ENCODE measurements at places on chromosomes 2 and 18. TPM values are rescaled to one million over a fixed set of nuclear protein-coding genes. Genes with fewer than 3 reads are reported as not detected.

DNA sequence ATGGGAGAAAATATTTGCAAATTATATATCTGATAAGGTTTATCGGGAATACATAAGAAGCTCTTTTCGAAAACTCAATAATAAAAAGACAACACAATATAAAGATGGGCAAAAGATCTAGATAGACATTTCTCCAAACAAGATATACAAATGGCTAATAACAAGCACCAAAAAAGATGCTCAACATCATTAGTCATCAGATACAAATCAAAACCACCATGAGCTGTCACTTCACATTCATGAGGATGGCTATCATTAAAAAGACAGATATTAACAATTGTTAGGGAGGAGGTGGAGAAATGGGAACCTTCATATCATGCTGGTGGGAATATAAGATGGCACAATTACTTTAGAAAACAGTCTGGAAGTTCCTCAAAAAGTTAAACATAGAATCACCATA, 48.1 kb downstream of the HS1BP3 start:
- H3K4me1 ChIP-seq: peaks cover 11% of the 10 kb centered on the region
- H3K27me3 ChIP-seq: no peaks in the 10 kb centered on the region
- no peaks in the 10 kb centered on the region for H3K36me3 ChIP-seq
- no peak overlapping the region for H3K4me3 ChIP-seq
- no peak for DNase-seq

DNA sequence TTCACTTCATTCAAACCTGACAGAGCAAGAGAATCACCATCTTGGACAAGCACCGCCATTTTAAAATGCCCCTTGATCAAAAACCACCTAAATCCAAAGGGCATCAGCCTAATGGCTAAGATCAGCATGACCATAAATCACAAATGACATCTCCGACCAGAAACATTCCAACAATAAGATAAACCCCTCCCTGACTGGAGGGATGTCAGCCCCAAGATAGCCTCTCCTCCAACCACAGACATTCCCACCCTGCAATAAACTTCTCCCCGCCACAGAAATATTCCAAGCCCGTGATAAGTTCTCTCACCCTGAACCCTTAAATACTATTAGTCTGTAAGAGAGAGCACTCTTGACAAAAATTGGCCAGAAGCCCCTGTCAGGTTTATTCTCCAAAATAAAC, 21.6 kb upstream of the LYPD1 start:
- no peaks in the 10 kb centered on the region for H3K4me1 ChIP-seq
- no peaks in the 10 kb centered on the region for H3K36me3 ChIP-seq
- peak; percentile 74 for DNase-seq
- H3K4me3 ChIP-seq: no peak overlapping the region
- no peaks in the 10 kb centered on the region for H3K27me3 ChIP-seq

DNA sequence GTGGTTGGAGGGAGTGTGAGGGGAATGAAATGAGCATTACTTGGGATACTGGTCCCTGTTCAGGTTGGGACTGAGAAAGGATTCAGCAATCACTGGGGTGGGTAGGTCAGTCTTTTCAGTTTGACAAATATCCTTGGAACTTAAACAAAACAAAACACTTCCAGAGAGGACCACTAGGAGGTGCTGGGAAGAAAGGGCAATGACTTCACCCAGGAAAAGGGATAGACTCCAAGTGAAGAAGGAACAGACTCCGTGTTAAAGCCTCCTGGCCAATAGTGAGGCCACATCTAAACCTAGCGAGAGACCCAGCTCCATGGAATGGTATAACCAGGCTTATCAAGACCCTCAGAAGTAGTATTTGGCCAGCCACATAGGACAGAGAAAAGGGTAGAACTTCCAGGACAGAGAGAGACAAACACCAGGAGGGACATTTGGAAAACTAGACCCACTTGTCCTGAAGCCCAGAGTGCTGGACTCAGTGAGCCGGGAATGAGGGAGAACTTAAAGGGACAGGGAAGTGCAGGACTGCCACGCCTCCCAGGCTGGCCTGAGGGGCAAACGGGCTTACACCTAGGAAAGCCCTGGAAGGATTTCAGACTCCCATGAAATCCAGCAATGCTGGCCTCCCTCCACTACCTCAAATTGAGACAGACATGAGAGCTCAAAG, 19.6 kb upstream of the KCNG3 start:
- H3K4me3 ChIP-seq: no peak overlapping the region
- DNase-seq: peak; percentile 23
- H3K27me3 ChIP-seq: no peaks in the 10 kb centered on the region
- H3K4me1 ChIP-seq: no peaks in the 10 kb centered on the region
- H3K36me3 ChIP-seq: no peaks in the 10 kb centered on the region
- no peak overlapping the region for H3K27ac ChIP-seq

DNA sequence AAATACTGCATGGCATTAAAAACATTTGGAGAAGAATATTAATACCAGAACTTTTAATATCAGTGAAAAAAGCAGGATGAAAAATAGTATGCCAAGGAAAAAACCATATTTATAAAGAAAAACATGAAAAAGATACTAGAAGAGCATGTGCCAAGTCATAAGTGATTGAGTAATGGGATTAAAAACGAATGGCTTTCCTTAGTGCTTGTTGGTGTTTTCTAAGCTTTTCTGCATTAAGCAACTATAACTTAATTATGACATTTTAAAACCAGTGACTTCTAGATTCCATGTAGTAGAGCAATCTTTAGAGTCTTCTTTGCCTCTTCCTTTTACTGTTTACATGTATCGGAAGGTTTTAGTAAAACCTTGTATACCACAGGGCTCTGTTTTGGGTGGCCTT, 6.6 kb downstream of the MAPRE3 start:
- H3K27me3 ChIP-seq: no peaks in the 10 kb centered on the region
- H3K27ac ChIP-seq: no peak overlapping the region
- no peak for DNase-seq
- no peaks in the 10 kb centered on the region for H3K36me3 ChIP-seq
- H3K4me3 ChIP-seq: no peak overlapping the region

DNA sequence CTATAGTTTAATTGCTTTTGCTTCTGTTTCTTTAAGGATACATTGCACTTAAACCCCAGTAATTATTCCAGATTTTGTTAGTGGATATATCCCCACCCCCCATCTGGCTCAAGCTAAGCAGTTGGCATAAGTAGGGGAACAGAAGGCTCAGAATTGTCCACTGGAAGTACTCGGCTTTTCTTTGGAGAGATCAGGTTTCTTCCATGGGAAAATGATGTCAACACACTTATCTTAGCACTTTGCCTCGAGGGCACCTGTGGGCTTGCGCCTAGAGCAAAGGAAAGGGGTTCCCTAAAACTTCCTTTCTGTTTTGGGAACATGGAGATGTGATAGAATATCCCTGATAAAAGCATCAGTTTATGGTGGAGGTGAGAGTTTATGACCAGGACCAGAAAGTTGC, 130.6 kb downstream of the FMNL2 start:
- no peak overlapping the region for H3K27ac ChIP-seq
- no peaks in the 10 kb centered on the region for H3K36me3 ChIP-seq
- DNase-seq: no peak

DNA sequence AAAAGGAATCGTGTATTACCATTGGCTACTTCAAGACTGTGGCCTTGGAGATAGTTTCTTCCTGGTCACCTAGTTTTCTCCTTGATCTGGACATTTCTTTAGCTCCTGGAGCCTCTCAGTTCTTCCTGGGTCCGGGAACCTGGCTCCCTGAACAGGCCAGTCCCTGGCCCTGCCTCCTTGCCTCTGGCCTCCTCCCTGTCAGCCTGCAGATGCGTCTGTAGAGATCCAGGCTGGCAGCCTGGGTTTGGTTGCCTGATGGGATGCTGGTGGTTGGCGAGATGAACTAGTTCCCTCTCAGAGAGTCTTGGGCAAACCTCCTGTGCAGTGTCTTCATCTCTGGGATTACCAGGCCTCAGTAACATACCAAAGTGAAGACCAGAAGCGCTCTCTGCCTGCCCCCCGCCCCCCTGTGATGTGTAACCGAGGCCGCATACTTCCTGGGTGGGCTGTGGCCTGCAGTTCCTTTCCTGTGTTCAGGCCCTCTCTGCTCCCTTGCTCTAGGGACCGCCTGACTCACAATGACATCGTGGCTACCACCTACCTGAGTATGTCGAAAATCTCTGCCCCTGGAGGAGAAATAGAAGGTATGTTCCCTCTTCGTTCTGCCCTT, 85.4 kb downstream of the DYSF start:
- no peaks in the 10 kb centered on the region for H3K27me3 ChIP-seq
- no peak overlapping the region for H3K27ac ChIP-seq
- H3K4me1 ChIP-seq: no peaks in the 10 kb centered on the region
- no peaks in the 10 kb centered on the region for H3K36me3 ChIP-seq
- DNase-seq: no peak

GRCh38 chr2:174011796-174012195, 46.6 kb upstream of the SP3 start:
- peaks cover 23% of the 10 kb centered on the region for H3K4me1 ChIP-seq
- no peak overlapping the region for H3K27ac ChIP-seq
- H3K27me3 ChIP-seq: no peaks in the 10 kb centered on the region
- H3K4me3 ChIP-seq: no peak overlapping the region
- H3K36me3 ChIP-seq: no peaks in the 10 kb centered on the region

DNA sequence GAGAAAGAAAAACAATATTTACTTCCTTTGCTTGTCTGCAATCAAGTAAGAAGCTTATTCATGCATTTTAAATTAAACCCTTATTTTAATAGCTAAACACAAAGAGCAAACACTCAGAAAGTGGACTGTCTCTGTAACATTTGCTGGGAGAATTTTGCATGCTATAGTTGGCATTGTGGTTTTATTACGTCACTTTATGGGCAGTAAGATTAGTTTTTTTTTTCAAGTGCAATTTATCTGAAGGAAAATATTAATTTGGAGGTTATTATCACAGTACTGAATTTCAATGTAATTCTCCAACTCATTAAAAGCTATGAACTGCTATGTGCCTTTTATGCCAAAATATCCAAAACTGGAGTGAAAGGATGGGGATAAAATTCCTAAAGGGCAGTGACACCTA, 103.3 kb downstream of the TMEFF2 start:
- no peaks in the 10 kb centered on the region for H3K27me3 ChIP-seq
- no peaks in the 10 kb centered on the region for H3K36me3 ChIP-seq
- no peak for DNase-seq
- H3K4me3 ChIP-seq: no peak overlapping the region

DNA sequence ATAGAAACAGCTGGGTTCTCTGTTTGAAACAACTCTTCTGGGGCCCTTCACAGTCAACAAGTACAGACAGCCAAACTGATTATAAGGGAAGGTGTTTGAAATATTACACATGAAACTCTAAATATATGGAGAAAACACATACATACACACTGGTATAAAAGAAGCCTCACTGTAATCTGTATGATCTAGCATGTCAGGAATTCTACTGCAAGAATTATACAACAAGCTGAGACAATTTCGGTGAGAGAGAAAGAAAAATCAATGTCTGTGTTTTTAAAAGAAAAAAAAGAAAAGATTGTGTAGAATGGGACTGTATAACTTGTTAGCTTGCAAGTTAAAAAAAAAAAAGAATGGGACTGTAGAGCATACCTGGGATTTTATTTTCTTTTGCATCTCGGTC, 26.3 kb downstream of the IRS1 start:
- H3K27ac ChIP-seq: peak overlapping the region; percentile 29
- no peak overlapping the region for H3K4me3 ChIP-seq
- peaks cover 19% of the 10 kb centered on the region for H3K36me3 ChIP-seq
- DNase-seq: no peak
- no peaks in the 10 kb centered on the region for H3K27me3 ChIP-seq

- no peak for DNase-seq
- no peak overlapping the region for H3K4me3 ChIP-seq
- H3K4me1 ChIP-seq: no peaks in the 10 kb centered on the region
- no peak overlapping the region for H3K27ac ChIP-seq
- H3K36me3 ChIP-seq: no peaks in the 10 kb centered on the region
- H3K27me3 ChIP-seq: no peaks in the 10 kb centered on the region
Observed at GRCh38 chr18:77708826-77709506, 459.3 kb downstream of the GALR1 start.

- no peak overlapping the region for H3K27ac ChIP-seq
- H3K4me3 ChIP-seq: no peak overlapping the region
- H3K27me3 ChIP-seq: no peaks in the 10 kb centered on the region
- DNase-seq: no peak
Observed at GRCh38 chr2:30356776-30357175, 90.3 kb upstream of the LCLAT1 start.

GRCh38 chr2:139122711-139123158, 342.5 kb upstream of the NXPH2 start:
- peak; percentile 92 for DNase-seq
- H3K27ac ChIP-seq: peak overlapping the region; percentile 13
- no peaks in the 10 kb centered on the region for H3K27me3 ChIP-seq
- H3K36me3 ChIP-seq: no peaks in the 10 kb centered on the region
- peaks cover 4% of the 10 kb centered on the region for H3K4me1 ChIP-seq
- no peak overlapping the region for H3K4me3 ChIP-seq

- DNase-seq: no peak
- H3K27ac ChIP-seq: no peak overlapping the region
- no peaks in the 10 kb centered on the region for H3K27me3 ChIP-seq
- H3K4me1 ChIP-seq: peaks cover 7% of the 10 kb centered on the region
- no peak overlapping the region for H3K4me3 ChIP-seq
Observed at GRCh38 chr2:7089898-7090510, 172.8 kb downstream of the RNF144A start.

DNA sequence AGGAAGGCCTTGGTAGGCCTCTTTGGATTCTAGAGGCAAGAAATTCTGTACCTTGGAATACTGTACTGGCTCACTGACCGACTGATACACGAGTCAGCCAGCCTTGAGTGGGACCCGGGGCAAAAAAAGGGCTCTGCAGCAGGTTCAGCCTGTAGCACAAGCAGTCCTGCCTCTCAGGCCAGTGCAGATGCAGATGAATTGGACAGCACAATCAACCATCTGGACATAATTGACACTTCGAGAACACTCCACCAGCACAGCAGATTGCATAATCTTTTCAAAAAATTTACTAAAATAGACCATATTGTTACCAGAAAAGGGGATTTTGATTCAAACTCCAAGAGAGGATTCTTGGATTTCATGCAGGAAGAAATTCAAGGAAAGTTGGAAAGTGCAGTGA, 241.6 kb downstream of the RPIA start:
- H3K36me3 ChIP-seq: no peaks in the 10 kb centered on the region
- no peaks in the 10 kb centered on the region for H3K27me3 ChIP-seq
- no peak overlapping the region for H3K4me3 ChIP-seq
- no peak for DNase-seq
- no peak overlapping the region for H3K27ac ChIP-seq

- no peaks in the 10 kb centered on the region for H3K36me3 ChIP-seq
- no peak overlapping the region for H3K27ac ChIP-seq
- no peak overlapping the region for H3K4me3 ChIP-seq
- H3K27me3 ChIP-seq: no peaks in the 10 kb centered on the region
Observed at GRCh38 chr2:240510513-240511210, 47.1 kb downstream of the ANKMY1 start.

- H3K4me3 ChIP-seq: no peak overlapping the region
- H3K36me3 ChIP-seq: no peaks in the 10 kb centered on the region
Observed at GRCh38 chr2:124563426-124563825, 538.3 kb downstream of the CNTNAP5 start.

DNA sequence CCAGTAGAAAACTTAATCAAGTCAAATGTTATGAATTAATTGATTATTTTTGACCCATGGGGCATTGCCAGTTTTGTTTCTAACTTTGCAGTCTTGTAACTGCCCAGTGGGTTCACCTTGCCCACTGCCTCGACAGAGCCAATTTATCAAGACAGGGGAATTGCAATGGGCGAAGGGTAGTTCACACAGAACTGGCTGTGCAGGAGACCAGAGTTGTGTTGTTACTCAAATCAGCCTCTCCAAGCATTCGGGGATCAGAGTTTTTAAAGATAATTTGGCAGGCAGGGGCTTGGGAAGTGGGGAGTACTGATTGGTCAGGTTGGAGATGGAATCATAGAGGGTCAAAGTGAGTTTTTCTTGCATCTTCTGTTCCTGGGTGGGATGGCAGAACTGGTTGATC, 168.5 kb upstream of the COPS8 start:
- no peak overlapping the region for H3K27ac ChIP-seq
- no peak overlapping the region for H3K4me3 ChIP-seq
- no peak for DNase-seq
- no peaks in the 10 kb centered on the region for H3K27me3 ChIP-seq

Gene RAD51AP2
- 0.10 TPM for total RNA-seq

Gene CCL20
- total RNA-seq: not detected
